ENCODE measurements at places on chromosomes 4 and X. TPM values are rescaled to one million over a fixed set of nuclear protein-coding genes. Genes with fewer than 3 reads are reported as not detected.

GTPBP6 gene
- 55.7 TPM for total RNA-seq

- H3K27me3 ChIP-seq = peaks cover 2% of the 10 kb centered on the region
- peak overlapping the region; percentile 94 for H3K27ac ChIP-seq
- peaks cover 33% of the 10 kb centered on the region for H3K4me1 ChIP-seq
- H3K36me3 ChIP-seq = peaks cover 9% of the 10 kb centered on the region
These were observed 677 bp upstream of the CYP4V2 start for GRCh38 chr4:186190581-186191199.

DNA sequence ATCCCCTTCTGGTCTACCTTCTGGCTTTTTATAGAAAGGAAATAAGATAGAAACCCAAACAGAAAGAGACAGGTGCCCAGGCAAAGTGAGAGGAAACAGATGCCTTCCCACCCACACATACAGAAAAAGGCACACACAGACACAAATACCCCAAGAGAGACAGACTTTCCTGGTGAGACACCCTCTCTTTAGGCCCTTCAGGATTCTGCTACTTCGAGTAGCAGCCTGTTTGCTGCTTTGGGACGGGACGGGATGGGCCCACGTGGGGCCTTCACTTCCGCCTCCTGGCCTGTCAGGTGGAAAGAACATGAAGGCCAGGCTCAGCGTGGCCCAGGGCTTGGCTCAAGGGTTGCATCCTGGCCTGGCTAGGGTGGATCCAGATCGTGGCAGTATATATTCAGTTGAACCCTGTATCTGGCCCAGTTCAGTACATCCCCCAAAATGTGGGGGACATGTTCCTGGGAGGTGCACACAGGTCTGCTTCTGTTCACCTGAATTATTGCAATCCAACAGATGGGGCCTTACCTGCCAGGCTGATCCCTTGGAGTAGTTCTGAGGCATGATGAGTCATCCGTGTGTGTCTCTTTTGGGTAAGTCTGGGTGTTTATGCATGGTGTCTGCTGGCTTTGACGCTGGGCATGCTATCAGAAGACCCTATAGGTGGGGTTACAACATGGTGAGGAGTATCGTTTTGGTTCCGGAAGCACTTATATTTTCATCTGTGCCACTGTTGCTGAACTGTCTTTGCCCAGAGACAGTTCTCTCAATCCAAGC lies 2.4 kb downstream of the ZNF275 start:
- peaks cover 47% of the 10 kb centered on the region for H3K36me3 ChIP-seq
- peaks cover 3% of the 10 kb centered on the region for H3K27me3 ChIP-seq
- DNase-seq = no peak

- H3K4me1 ChIP-seq = no peaks in the 10 kb centered on the region
- DNase-seq = no peak
- H3K4me3 ChIP-seq = no peak overlapping the region
- no peaks in the 10 kb centered on the region for H3K36me3 ChIP-seq
These were observed 88.0 kb upstream of the RAPGEF2 start for GRCh38 chr4:159014859-159015258.

- peaks cover 12% of the 10 kb centered on the region for H3K4me1 ChIP-seq
- no peak overlapping the region for H3K27ac ChIP-seq
- H3K36me3 ChIP-seq = peaks cover 9% of the 10 kb centered on the region
- no peaks in the 10 kb centered on the region for H3K27me3 ChIP-seq
These were observed 210.7 kb downstream of the PPP3CA start for GRCh38 chr4:101136373-101137370.

Data from activated CD8-positive, alpha-beta T cell treated with anti-CD3 and anti-CD28 coated beads, Interleukin-2, amount 10 ng/mL, durations not matched to agents 7 days and 5 days (primary cell).